ENCODE measurements at places on chromosomes 2 and 18.

DNA sequence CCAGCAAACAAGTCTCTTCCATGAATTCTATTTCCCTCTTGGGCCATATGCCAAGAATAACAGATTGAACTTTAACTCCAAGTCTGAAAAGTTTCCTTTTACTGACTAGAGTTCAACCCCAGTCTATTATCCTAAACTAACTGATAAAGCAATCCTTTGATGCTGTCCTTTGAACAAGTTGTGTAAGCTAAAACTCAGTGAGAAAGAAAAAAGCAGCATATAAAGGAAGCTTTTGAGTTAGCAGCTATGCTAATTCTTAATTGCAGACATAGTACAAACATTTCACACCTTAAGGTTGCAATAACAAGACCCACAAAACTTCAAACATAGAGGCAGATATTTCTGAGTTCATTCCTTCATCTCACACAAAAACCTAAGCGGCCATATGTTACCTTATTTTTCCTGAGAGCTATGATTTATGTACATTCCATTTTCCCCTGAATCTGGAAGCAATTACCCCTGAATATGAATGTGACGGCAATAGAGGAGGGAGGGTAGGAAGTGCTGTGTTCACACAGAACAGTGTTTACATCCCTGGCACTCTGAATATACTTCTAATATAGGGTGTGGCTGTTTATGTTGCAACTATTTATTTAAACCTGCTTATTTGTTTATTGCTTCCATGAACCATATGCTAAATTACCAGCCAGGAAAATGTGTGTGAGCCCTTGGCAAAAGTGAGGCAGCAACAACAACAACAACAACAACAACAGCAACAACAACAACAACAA lies 180.6 kb downstream of the IRS1 start:
- no peak for DNase-seq
- H3K27me3 ChIP-seq = peaks cover 4% of the 10 kb centered on the region
- no peak overlapping the region for H3K27ac ChIP-seq
- H3K4me1 ChIP-seq = no peaks in the 10 kb centered on the region
- no peaks in the 10 kb centered on the region for H3K36me3 ChIP-seq

DNA sequence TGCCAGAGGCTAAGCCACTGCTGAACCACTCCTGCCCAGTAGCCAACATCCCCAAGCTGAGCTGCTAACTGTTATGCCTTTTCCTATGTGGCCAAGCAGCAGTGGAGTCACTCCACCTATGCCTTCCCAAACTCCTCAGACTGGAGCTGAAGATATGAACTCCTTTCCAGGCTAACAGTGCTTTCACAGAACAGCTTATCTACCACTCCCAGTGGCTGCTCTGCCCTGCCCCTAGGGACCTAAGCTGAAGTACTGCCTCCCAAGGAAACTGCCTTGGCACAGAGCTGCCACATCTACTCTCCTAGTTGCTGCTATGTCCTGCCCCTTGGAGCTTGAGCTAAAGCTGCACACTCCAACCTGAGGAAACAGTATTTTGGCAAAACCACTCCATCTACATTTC lies 275.9 kb downstream of the RBM43 start:
- no peak overlapping the region for H3K27ac ChIP-seq
- no peak overlapping the region for H3K4me3 ChIP-seq
- H3K27me3 ChIP-seq = peaks cover 16% of the 10 kb centered on the region
- no peaks in the 10 kb centered on the region for H3K36me3 ChIP-seq
- no peaks in the 10 kb centered on the region for H3K4me1 ChIP-seq

DNA sequence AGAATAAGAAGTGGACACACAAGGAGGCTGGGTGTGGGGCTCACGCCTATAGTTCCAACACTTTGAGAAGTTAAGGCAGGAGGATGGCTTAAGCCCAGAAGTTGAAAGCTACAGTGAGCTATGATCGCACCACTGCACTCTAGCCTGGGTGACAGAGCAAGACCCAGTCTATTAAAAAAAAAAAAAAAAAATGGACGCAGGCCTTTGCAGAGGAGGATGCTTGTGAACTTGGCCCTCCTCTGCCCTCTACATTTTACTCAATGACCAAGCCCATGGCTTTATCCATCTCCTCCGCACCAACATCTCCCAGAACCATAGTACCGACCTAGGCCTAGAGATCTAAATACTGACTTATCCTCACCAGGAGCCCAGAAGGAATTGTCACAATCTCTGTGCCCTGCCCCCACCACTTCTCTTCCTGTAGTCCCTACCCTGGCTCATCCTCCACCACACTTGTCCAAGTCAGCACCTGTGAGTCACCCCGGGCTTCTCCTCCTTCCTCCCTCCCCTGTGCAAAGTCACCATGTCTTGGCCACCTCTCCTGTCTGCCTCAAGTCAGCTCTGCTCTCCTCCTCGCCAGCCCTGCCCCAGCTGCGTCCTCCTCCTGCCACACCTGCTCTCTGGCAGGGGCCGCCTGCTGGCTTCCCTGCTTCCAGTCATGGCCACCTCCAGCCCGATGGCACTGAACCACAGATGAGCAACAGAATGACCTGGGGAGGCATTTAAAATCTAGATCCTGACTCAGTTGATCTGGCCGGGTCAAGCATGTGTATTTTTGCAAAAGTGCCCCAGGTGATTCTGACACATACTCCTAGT lies 35.8 kb upstream of the ASPRV1 start:
- H3K4me1 ChIP-seq = peaks cover 8% of the 10 kb centered on the region
- no peak overlapping the region for H3K27ac ChIP-seq
- H3K36me3 ChIP-seq = peaks cover 22% of the 10 kb centered on the region
- no peaks in the 10 kb centered on the region for H3K27me3 ChIP-seq
- H3K4me3 ChIP-seq = no peak overlapping the region
- no peak for DNase-seq

- no peak overlapping the region for H3K27ac ChIP-seq
- no peak for DNase-seq
- peaks cover 7% of the 10 kb centered on the region for H3K36me3 ChIP-seq
- H3K4me3 ChIP-seq = no peak overlapping the region
- no peaks in the 10 kb centered on the region for H3K27me3 ChIP-seq
Observed at GRCh38 chr2:61117534-61117933, 44.5 kb upstream of the C2orf74 start.

DNA sequence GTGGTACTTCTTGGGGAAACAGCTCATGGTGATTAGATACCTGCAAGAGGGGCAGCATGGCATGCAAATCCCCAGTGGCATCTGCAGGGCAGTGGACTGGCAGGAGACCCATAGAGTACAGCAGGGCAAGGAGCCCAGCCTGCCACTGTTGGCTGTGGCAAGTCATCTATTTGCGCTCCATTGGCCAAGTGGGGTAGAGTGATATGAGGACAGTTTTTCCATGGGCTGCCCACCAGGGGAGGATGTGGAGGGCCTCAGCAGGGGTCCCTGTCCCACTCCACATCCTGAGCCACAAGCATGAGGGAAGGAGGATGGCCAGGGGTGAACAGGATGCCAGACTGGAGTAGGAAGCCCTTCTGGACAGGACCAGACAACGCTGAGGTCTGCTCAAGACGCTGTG lies 50.9 kb upstream of the OTOF start:
- no peaks in the 10 kb centered on the region for H3K4me1 ChIP-seq
- H3K27me3 ChIP-seq = peaks cover 2% of the 10 kb centered on the region
- DNase-seq = no peak
- no peaks in the 10 kb centered on the region for H3K36me3 ChIP-seq
- no peak overlapping the region for H3K27ac ChIP-seq
- H3K4me3 ChIP-seq = no peak overlapping the region

- H3K4me3 ChIP-seq = peak overlapping the region; percentile 70
- H3K4me1 ChIP-seq = peaks cover 30% of the 10 kb centered on the region
- no peaks in the 10 kb centered on the region for H3K36me3 ChIP-seq
- no peaks in the 10 kb centered on the region for H3K27me3 ChIP-seq
- no peak for DNase-seq
- peak overlapping the region; percentile 13 for H3K27ac ChIP-seq
Observed at GRCh38 chr18:79396431-79397246, 909 bp downstream of the NFATC1 start.

DNA sequence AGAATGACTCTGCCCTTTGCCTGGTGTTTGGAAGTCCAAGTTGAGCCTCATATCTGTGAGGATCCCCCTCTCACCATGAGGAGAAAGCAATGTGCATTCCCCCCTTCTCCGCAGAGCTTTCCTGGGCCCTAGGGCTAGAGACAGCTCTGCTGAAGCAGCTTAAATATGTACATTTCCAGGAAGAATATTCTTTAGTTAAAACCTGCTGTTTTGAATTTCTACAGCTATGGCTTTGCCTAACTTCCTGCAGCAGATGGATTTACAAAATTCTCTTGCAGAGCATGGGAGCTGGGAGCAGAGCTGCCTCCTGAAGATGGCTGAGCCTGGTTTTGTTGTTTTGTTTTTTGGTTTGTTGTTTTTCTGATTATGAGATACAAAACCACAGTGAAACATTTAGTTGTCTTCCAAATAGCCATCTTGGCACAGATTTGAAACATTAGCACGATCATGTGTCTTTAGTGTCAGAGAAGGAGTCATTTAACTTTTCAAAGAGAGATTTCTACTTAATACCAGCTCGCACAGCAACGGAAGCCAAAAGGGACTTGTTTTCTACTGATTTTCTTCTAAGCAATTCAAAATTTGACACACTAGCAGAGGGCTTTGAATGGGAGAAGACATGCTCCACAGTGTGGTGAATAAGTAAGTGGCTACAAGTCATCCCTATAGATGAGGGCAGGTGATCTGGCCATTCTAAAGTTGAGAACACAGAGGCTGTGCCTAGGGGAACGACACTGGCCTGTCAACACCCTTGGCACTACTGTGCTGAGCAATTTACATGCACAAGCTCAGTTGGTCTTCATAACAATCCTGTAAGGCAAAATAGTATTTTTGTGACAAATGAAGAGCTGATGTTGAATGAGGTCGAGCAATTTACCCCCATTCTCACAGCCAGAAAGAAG lies 222.6 kb downstream of the MREG start:
- H3K4me3 ChIP-seq = no peak overlapping the region
- no peaks in the 10 kb centered on the region for H3K4me1 ChIP-seq
- no peak for DNase-seq
- no peak overlapping the region for H3K27ac ChIP-seq

DNA sequence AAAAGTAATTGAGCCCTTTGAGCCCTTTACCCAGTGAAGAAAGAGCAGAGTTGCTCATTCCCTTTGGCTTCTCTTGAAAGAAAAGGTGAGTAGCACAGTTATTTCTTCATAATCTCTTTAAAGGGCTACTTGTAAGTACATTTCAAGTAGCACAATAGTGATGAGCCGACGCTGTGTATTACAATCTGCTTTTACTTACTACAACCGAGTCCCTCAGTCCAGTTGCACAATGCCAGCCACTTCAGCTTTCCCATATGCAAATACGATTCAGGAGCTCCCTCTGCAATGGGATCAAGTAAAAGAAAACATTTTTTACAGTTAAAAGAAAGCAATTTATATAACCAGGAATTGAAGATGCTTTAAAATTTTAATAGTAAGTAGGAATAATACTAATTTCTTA lies 868.5 kb downstream of the RNF144A start:
- no peak overlapping the region for H3K4me3 ChIP-seq
- H3K36me3 ChIP-seq = no peaks in the 10 kb centered on the region
- H3K4me1 ChIP-seq = no peaks in the 10 kb centered on the region
- no peaks in the 10 kb centered on the region for H3K27me3 ChIP-seq
- no peak for DNase-seq

DNA sequence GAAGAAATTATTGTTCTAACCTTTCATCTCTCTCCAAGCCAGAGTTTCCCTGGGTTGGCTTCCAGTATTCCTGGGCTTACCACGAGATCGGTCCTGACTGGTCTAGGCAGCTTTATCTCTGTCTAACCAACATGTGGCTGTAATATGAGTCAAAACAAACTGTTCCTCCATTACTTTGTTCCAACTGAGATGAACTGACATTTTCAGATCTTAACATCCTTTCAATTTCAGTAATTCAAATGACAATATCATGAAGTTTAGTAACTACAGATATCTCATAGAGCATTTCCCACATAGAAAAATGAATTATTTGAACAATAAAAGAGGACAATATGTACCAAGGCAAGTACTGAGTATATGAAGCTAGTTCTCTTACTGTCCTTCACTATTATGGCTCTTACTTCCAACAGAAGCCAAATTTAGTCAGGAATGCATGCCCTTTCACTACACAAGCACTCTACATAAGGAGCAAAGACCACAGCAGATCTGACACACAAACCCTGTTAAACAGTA lies 15.5 kb downstream of the SLC25A12 start:
- H3K27me3 ChIP-seq = no peaks in the 10 kb centered on the region
- no peak overlapping the region for H3K4me3 ChIP-seq
- DNase-seq = no peak
- H3K4me1 ChIP-seq = peaks cover 11% of the 10 kb centered on the region
- H3K27ac ChIP-seq = no peak overlapping the region

DNA sequence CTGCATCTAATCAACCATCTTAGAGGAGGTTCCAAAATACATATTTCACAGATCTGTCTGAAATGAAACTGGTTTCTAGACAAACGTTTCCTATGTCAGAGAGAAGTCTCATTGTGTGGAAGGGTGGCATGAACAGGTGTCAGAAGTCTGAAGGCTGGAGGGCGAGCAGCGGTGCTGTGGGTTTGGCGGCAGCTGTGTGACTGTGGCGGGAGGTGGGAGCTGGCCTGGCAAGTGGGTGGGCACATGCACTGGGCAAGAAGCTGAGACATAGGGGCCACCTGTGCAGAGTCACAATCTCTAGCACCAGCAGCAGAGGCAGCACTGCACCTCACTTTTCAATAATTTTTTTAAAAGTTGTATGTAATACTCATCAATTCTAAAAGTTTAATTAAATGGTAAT lies 346.3 kb downstream of the DSC3 start:
- DNase-seq = no peak
- H3K27me3 ChIP-seq = no peaks in the 10 kb centered on the region
- H3K4me1 ChIP-seq = no peaks in the 10 kb centered on the region
- H3K36me3 ChIP-seq = no peaks in the 10 kb centered on the region
- H3K4me3 ChIP-seq = no peak overlapping the region

- no peaks in the 10 kb centered on the region for H3K36me3 ChIP-seq
- no peaks in the 10 kb centered on the region for H3K4me1 ChIP-seq
- H3K4me3 ChIP-seq = no peak overlapping the region
Observed at GRCh38 chr18:53909668-53910067, 314.8 kb downstream of the MBD2 start.

DNA sequence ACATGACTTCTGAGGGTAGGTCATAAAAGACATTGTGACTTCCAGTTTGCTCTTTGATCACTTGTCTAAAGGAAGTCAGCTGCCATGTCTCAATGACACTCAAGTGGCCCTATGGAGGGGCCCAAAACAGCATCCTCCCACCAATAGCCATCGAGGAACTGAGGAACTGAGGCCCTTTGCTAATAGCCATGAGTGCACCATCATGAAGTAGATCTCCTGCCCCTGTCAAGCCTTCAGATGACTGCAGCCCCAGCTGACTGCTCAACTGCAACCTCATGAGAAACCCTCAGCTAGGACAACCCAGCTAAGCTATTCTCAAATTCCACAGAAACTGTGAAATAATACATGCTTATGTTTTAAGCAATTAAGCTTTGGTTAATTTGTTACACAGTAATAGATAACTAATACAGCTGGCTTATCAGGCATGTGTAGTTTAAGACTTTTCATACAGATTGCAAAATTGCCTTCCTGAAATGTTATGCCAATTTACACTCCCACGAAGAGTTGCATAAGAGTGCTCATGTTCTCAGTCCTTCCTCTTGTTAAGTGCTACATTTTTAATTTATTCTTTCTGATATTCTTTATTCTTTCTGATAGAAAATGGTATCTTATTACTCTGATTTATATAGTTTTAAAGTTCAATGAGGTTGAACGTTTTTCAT lies 105.6 kb upstream of the NDUFV2 start:
- peaks cover under 1% of the 10 kb centered on the region for H3K36me3 ChIP-seq
- H3K27ac ChIP-seq = no peak overlapping the region
- H3K27me3 ChIP-seq = peaks cover 6% of the 10 kb centered on the region
- DNase-seq = no peak
- H3K4me1 ChIP-seq = no peaks in the 10 kb centered on the region

- peak overlapping the region; percentile 78 for H3K4me3 ChIP-seq
- no peaks in the 10 kb centered on the region for H3K36me3 ChIP-seq
- DNase-seq = no peak
- H3K4me1 ChIP-seq = peaks cover 14% of the 10 kb centered on the region
- H3K27me3 ChIP-seq = peaks cover 84% of the 10 kb centered on the region
- H3K27ac ChIP-seq = no peak overlapping the region
Observed at GRCh38 chr2:176189681-176190641, 1.5 kb downstream of the HOXD1 start.

Data from naive thymus-derived CD8-positive, alpha-beta T cell (primary cell).